ENCODE measurements at places on chromosomes 6 and 20. TPM values are rescaled to one million over a fixed set of nuclear protein-coding genes. Genes with fewer than 3 reads are reported as not detected.

The TMC2 gene
- total RNA-seq: not detected

The LY6G6F gene
- not detected for total RNA-seq

The CST5 gene
- total RNA-seq: not detected

The DDO gene
- not detected for total RNA-seq

The ARG1 gene
- total RNA-seq: not detected
